Pulmonary artery endothelial cell (primary cell): ENCODE measurements at places on chromosomes 1 and 21. TPM values are rescaled to one million over a fixed set of nuclear protein-coding genes. Genes with fewer than 3 reads are reported as not detected.

TAS1R1 gene
- total RNA-seq = 0.07 TPM in 1 of 2 replicates, not detected in the other

- DNase-seq = no peak
Measured at GRCh38 chr1:156498432-156499193, 2.0 kb downstream of the MEF2D start.

DNA sequence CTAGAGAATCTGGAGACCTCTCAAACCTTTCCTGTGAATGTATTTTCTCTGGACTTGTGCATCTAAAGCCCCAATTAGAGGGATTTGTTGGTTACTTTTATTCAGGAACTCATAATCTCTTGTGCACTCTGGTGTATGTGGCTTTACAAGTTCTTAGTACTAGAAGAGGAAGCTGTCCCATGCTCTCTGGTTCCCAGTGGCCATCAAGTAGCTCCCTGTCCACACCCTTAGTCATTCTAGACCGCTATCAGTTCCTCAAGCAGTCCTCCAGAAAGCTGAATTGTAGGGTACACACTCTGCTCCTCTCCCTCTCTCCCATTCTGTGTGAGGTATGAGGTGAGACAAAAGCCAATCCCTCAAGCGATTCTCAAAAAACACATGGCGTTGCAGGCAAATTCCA is 470.3 kb downstream of the PTPRC start:
- no peak for DNase-seq

- DNase-seq = no peak
Measured at GRCh38 chr1:899636-900317, 23.9 kb upstream of the SAMD11 start.

OPRD1 gene
- not detected in 2 replicates for total RNA-seq

SERPINC1 gene
- total RNA-seq = 0.14 TPM in 1 of 2 replicates, not detected in the other

DNA sequence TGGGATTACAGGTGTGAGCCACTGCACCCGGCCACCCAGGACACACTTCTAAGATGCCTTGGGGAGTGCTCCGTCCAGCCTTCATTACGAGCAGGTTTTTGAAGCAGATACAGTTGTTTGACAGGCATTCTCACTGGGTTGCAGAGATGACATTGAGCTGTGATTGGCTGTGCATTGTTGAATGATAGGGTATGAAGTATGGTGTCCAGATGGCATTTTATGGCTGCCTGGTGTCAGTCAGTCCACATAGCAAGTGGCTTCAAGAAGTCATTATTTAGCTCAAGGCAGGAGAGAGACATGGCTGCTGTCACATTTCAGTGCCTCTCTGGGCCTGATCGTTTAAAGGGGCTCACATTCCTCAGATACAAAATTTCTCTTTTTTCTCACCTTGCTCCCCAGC is 14.8 kb upstream of the PADI2 start:
- no peak for DNase-seq

CDK11B gene
- total RNA-seq = 10.4 and 15.2 TPM in 2 replicates

DNA sequence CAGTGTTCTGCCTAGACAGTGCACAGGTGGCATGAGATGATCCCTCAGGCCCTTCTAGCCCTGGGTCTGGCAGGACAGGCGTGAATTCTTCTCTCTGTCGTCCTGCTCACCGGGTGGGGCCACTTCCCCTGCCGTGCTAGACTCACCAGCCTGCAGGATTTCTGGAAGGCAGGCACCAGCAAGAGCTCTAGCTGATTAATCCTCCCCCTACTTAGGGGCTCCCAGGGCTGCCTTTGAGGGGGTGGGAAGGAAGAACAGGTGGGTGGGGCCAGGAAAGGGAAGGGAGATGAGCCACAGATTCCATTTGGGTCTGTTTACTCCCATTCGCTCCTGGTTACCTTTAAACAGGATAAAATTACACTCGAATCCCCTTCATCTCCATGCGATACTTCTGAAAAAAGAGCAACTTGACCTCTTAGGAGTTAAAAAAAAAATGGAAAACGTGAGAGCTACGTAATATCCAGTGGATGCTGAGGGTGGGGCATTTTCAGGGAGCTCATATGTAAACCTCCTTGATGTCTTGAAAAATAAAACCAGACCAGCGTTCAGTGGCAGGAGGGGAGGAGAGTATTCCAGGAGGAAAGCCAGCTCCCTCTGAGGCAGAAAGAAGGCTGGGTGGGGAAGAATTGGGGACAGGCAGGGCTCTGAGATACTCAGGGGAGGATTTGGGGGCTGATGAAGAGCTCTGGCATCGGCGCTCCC is 665.5 kb downstream of the PTPRU start:
- no peak for DNase-seq

DNA sequence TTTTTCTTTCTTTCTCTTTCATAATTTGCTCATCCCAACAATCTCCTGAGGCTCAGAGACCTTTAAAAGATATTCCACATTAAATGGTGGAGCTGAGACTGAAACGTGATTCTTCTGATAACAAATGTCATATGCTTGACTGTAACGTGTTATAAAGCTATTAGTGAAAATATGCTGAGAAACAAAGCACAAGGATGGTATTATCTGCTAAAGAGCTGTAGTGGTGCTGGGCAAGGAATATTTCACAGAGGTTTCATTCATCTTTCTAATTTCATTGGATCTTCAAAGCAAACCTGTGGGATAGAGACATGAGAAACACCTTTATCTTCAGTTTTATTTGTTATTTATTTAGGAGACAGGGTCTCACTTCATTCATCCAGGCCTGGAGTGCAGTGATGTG is 98.1 kb upstream of the WLS start:
- no peak for DNase-seq

GRCh38 chr1:214700437-214700836 is 97.4 kb downstream of the CENPF start:
- DNase-seq = no peak

ZNF687 gene
- 6.2 and 6.9 TPM in 2 replicates for total RNA-seq

DNA sequence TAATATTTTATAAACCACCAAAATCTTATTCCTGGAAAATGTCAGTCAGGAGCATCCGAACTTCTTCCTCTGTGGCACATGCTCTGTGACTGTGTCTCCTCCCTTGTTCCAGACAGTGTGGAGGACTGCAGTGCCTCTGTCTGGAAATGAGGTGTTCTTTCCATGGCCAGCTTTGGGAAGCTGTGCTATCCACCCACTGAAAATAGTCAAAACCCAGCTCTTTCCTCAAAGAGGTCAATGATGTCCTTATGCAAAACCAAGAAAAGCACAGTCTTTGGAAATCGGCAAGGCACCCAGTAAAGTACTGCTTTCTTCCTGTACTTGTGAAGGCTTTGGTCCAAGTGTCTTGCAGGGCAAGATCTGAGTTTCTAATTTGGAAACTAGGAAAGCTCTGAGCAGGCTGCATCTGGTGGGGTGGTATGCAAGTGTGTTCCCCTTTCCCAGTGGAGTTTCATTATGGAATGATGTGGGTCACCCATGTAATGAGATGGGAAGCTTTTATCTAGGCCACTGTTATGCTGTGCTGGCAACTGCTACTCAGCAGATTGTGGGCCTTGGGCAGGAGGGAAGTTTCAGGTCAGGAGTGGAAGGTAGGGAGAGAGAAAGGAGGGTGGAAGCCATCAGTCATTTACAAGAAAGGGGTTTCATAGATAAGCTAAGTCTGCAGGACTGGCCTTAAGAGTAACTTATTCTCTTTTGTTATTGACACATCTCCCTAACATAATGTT is 6.0 kb downstream of the KIAA0040 start:
- DNase-seq = no peak

DNA sequence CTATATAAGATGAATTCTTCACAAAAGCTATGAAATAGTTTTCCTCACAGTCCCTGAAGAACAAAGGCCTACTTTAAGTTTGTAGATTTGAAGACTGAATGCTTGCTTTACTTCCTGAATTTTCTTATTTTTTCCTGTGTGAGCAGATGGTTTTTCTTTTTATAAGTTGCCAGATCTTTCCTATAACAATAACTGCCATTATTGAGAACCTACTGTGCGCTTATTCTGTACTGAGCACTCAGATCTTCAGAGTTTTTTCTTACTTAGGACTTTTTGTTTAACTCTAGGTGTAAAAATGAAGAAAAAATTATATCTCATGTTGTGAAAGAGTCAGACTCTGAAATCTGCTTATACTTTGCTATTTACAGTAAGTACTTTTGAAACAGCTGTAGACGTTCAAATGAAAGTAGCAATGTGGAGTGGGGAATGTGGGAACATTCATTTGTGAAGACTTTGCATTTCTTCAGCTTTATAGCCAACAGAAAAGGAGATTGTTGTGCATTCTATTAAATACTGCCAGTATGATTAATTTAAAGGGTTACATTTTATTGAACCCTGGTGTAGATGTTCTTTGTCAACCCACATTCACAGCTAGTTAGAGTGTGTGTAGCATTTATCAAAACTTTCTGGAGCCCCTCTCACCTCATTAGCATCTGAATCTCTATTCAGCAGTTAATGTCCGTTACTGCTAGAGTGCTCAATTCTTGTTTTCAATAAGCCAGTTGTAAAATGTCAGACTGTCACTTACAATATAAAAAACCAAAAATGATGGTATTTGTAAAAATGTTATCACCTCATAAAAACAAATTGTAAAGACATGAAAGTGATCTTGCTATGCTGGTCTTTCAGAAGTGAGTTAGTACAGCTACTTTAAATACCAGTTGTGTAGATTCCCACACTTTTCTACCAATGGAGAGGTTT is 29.0 kb downstream of the NFIA start:
- no peak for DNase-seq

DCST2 gene
- total RNA-seq = 0.07 TPM in 1 of 2 replicates, not detected in the other

- DNase-seq = no peak
Measured at GRCh38 chr1:212518188-212519054, 85.7 kb downstream of the NENF start.

DNA sequence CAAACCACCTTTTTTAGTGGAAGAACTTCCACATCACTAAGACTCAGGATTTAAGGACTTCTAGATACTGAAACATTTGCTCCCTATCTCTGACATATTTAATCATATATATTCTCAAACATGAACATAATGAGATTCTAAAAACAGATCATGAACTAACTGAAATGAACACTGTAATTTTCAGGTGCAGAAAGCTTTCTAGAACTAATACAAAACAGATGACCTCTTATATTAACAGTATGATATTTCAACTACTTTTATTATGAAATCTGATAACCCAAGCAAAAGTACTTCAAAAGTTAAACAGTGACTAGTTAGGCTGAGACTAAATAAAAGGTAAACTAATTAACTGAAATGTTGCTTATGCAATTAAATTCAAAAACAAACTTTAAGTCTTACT is 157.5 kb downstream of the COP1 start:
- no peak for DNase-seq
